ENCODE measurements at places on chromosomes 2 and 18.

GRCh38 chr2:240812301-240812680 is 7.7 kb downstream of the KIF1A start:
- DNase-seq = no peak

DNA sequence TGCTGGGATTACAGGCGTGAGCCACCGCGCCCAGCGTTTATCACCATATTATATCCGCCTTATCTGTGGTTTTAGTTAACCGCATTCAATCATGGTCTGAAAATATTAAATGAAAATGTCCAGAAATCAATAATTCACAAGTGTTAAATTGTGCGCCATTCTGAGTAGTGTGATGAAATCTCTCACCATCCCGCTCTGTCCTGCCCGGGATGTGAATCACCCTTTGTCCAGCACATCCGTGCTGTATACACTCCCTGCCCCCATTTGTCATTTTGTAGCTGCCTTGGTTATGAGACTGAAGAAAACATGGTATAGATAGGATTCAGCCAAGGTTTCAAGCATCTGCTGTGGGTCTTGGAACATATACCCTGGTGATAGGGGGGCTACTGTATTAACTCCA is 70.7 kb downstream of the TIMM21 start:
- no peak for DNase-seq

DNA sequence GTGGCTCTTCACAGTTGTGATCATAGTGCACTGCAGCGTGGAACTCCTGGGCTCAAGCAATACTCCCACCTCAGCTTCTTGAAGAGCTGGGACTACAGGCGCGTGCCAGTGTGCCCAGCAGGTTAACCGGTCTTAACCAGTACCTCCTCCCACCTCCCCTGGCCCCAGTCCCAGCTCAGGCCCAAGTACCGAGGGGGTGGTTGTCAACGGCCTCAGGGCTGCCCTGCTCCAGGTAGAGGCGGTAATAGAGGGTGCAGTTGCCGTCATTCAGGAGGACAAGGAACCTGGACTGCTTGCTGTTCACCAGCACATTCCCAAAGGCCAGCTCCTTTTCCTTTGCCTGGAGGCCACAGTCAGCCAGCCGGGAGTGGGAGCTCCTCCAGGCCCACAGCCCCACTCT is 19.7 kb downstream of the CFAP65 start:
- DNase-seq = no peak

- DNase-seq = no peak
These were observed 474.8 kb downstream of the METTL4 start for GRCh38 chr18:2096551-2096950.

GRCh38 chr2:205607146-205607545 is 75.2 kb upstream of the NRP2 start:
- DNase-seq = no peak

DNA sequence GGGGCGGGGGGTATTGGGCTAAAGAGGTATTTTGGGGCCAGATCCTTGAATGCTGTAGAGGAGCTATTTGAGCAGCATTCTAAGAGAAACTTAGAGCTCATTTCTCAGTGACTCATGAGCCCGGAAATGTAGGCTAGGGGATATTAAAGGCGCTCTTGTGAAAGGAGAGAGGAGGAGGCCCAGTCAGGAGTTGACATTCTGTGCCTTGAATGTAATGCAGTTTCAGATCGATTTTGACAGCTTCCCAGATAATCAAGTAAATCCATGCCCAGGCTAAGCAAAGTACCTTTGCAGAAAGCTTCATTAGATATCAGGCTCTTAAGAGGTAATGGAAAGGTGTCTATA is 1.5 kb downstream of the CAB39 start:
- no peak for DNase-seq

Data from cortex of kidney (tissue), 1 donor.